ENCODE measurements at places on chromosomes 2 and 18. TPM values are rescaled to one million over a fixed set of nuclear protein-coding genes. Genes with fewer than 3 reads are reported as not detected.

DNA sequence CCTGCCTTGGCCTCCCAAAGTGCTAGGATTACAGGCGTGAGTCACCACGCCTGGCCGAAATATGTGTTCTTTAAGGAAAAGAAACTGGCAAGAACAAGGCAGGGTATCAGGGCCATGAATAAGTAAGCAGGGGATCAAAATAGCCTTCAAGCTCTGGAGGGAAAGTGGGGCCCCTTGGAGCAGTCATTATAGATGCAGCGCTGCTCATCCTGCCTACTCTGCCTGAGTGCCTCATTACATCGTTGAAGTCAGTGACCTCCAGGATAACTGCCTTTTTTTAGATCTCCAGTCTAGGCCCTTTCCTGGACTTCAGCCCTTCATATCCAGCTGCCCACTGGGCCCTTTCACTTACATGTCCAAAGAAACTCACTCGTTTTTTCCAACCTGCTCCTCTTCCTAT lies 69.8 kb upstream of the PPM1B start:
- no peak for DNase-seq

DNA sequence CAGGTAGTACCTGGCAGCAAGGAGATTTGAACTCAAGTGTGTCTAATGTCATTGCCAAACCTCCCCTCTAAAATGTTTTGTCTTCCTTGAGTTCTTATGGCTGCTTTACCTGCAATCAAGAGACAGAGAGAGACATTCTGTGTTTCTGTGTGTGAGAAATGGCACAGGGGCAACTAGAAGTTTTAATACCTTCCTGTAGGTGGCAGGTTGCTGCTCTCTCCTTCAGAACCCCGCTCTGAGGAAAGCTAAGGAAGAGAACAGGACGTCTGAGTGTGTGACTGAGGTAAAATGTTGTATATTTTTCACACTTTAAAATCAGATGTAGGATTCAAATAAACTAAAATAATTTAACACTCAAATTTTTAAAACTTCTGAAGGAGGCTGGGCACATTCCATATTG lies 19.2 kb downstream of the DTNA start:
- no peak for DNase-seq

GRCh38 chr2:10901160-10901939 lies 10.4 kb upstream of the KCNF1 start:
- no peak for DNase-seq

DNA sequence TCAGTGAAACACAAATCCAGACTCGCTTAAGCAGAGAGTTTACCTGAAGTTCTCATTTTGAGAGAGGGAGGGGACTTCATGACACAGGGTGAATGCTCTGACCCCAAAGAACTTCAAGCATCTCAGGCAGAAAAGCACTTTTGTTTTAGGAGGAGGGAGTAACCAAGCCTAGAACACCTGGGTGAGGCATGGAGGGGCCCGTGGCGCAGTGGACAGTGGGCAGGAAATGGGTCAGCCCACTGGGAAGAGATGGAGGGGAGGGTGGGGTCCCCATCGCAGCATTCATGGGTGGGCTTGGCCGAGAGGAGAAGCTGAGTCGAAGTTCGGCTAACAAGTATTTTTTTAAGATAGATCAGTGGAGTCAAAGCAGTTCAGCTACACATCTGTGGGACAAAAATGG lies 67.9 kb downstream of the SH3YL1 start:
- no peak for DNase-seq

GRCh38 chr2:45433363-45433762 lies 177.7 kb downstream of the SRBD1 start:
- no peak for DNase-seq

GRCh38 chr2:212528106-212528856 lies 10.3 kb downstream of the ERBB4 start:
- DNase-seq, result no peak

DNA sequence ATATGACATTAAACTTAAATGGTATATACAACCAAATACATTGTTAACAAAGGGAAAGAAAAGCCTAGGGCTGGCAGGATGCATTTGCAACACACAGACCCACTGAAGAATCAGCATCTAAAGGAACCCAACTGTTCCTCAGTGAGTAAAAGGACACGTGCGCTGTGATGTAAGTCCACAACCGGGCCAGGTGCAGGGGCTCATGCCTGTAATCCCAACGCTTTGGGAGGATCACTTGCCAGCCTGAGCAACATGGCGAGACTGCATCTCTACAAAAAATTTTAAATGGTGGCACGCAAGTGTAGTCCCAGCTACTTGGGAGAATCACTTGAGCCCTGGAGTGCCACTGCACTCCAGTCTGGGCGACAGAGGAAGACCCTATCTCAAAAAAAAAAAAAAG lies 3.9 kb downstream of the DTNB start:
- no peak for DNase-seq

DNA sequence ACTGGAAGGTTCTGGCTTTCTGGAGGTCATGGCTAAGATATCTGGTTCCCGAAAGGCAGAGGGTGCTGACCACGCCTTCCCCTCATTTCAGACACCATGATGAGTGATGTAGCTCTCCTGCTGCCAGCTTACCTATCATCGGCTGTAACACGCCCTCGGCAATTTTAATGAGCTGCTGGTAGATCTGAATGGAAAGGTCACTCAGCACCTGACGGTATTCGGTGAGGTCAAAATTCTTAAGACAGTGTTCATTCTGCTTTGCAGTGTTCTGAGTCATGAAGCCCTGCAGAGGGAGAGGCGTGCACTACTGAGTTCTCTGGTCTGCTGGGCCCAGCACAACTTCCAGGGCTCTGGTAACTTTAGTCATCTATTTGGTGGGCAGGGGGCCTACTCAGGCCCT lies 25.7 kb upstream of the ACAA2 start:
- no peak for DNase-seq

DNA sequence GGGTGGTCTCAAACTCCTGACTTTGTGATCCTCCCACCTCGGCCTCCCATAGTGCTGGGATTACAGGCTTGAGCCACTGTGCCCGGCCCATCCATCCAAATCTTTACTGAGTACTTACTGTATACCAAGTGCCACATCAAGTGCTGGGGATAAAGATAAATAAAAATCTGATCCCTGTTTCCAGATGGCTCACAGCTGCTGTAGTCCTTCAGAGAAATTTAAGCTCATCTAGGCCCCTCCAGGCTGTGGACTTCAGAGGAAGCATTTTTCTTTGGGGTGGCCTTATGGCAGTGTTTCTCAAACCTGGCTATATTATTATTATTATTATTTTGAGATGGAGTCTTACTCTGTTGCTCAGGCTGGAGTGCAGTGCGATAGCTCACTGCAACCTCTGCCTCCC lies 33.7 kb upstream of the GTF2A1L start:
- no peak for DNase-seq

DNA sequence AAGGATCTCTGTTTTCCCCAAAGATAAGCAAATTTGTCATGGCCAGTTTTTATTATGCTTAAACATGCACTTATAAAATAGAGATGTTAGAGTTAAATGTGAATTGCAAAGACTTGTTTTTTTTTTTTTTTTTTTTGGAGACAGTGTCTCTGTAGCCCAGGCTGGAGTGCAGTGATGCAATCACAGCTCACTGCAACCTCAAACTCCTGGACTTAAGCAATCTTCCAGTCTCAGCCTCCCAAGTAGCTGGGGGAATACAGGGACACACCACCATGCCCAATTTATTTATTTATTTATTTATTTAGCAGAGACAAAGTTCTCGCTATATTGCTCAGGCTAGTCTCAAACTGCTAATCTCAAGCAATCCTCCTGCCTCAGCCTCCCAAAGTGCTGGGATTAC lies 15.1 kb downstream of the PHOSPHO2 start:
- no peak for DNase-seq

- no peak for DNase-seq
These were observed 5.3 kb upstream of the MBP start for GRCh38 chr18:77137851-77138250.

The ELP2 gene
- 86.8 TPM for polyA plus RNA-seq

The CHST9 gene
- 6.2 TPM for polyA plus RNA-seq

The CYP27A1 gene
- polyA plus RNA-seq, result 57.3 TPM

The PLB1 gene
- 1.4 TPM for polyA plus RNA-seq

The REG3A gene
- polyA plus RNA-seq, result not detected

The CCDC102B gene
- polyA plus RNA-seq, result 8.0 TPM
